Thoracic aorta (tissue), 2 donors: ENCODE measurements at places on chromosomes 11 and 22.

DNA sequence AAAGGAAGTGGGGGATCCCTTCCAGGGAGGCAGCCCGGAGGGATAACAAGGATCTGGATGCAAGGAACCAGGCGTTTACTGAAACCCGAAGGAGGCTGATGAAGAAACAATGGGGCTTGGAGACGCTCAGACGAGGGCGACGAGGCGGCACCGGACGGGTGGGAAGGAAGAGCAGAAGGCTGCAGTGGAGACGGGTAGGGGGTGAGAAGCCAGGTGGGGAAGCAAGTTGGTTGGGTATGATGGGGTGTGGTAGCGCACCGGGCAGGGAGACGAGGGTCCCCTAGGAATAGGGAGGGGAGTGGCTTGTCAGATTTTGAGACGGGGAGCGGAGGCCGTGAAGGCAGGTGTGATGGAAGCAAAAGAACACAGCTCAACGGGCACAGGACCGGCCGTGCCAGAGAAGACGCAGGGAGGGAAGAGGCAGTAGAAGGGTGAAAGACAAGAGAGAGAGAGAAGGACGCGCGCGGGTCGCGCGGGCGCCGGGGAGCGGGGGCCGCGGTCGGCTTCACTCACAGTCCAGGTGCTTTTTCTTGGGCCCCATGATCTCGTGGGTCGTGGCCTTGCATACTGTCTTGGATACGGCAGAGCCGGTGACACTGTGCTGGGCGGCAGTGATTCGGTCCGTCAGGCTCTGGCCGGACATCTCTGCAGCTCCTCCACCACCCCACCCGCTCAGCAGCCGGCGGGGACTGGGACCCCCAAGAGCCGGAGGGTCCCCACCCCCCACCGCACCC is 579 bp downstream of the PICALM start:
- peak; percentile 18 for DNase-seq

DNA sequence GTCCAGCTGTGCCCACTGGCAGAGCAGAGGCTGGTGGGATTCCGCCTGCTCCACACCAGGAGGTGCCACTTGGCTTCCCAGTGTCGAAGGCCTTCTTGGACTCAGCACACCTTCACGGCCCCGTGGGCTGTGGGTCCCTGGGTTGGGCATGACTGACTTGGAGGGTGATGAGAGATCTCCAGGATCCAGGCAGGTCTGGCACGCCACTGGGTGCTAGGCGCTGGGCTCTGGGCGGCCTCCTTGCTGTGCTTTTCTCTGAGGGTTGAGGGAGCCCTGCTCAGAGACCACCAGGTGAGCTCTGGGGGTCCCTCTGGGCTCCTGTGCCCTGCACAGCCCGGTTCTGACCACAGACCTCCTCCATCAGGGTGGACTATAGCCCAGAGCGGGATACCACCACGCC is 12.3 kb downstream of the LRP5 start:
- no peak for DNase-seq

DNA sequence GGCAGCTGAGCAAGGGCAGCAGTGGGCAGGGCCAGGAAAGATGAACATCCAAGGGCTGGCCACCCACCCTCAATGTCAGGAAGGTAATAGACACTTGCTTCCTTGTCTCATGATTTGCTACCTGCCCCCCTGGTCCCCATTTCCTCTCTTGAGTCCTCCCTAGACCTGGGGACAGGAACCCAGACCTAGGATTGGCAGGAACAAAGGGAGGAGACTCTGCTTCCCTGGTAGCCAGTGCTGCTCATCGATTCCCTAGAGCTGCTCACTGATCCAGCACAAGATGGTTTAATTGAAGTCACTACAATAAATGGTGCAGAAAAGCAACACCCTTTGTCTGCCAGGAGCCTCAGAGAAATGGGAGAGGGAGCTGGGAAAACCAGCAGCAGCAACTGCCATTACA is 67.8 kb upstream of the CHST1 start:
- no peak for DNase-seq

GRCh38 chr11:61911701-61912529 is 5.5 kb downstream of the RAB3IL1 start:
- no peak for DNase-seq

DNA sequence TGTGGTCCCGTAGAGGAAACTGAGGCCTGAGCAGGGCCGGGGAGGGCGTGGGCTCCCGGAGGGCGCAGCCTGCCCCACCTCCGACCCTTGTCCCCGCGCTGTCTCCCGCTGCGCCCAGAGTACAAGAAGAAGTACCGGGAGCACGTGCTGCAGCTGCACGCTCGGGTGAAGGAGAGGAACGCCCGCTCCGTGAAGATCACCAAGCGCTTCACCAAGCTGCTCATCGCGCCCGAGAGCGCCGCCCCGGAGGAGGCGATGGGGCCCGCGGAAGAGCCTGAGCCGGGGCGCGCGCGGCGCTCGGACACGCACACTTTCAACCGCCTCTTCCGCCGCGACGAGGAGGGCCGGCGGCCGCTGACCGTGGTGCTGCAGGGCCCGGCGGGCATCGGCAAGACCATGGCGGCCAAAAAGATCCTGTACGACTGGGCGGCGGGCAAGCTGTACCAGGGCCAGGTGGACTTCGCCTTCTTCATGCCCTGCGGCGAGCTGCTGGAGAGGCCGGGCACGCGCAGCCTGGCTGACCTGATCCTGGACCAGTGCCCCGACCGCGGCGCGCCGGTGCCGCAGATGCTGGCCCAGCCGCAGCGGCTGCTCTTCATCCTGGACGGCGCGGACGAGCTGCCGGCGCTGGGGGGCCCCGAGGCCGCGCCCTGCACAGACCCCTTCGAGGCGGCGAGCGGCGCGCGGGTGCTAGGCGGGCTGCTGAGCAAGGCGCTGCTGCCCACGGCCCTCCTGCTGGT is 1.9 kb downstream of the NLRP6 start:
- no peak for DNase-seq

DNA sequence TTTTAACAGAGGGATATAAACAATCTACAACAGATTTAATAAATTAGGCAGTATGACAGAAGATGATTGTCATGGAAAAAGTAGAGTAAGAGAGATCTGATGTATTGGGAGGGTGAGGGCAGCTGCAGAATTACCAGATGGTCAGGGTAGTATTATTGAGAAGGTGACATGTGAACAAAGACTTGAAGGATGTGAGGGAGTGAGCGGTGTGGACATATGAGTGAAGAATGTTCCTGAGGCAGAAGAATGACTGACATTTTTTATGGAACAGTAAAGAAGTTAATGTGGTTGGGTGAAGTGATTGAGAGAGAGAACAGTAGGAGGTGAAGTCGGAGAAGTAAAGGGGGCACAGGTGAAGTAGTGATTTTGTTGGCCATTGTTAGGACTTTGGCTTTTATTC is 42.4 kb upstream of the HIPK3 start:
- DNase-seq: no peak

GRCh38 chr11:73876424-73877310 is at the start of the genes COA4 and PAAF1:
Gene COA4 (minus strand): TSS chr11:73876846. CDS start chr11:73873378, 3,468 bp downstream.
Gene PAAF1 (plus strand): TSS chr11:73876999. CDS start chr11:73877022, 23 bp downstream.
- peak; percentile 83 for DNase-seq

DNA sequence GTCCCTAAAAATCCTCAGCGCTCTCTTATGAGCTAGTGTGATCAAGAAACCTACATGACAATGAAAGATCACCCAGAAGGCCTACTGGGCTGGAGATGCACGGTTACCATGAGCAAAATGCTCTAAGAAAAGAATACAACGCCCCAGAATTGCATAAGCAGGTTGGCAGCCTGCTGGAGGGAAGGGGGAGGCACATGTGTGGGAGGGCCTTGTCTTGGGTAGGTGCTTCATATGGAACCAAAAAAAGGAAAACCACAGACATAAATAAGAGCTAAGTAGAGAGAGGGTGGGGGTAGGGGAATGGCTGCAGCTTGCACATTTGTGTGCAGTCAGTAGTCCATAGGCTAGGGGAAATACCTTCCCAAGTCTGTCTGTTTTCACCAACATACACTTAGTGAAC is 2.8 kb downstream of the SIAE start:
- DNase-seq: no peak

GRCh38 chr11:28834877-28835276 is 726.7 kb downstream of the METTL15 start:
- DNase-seq: no peak

DNA sequence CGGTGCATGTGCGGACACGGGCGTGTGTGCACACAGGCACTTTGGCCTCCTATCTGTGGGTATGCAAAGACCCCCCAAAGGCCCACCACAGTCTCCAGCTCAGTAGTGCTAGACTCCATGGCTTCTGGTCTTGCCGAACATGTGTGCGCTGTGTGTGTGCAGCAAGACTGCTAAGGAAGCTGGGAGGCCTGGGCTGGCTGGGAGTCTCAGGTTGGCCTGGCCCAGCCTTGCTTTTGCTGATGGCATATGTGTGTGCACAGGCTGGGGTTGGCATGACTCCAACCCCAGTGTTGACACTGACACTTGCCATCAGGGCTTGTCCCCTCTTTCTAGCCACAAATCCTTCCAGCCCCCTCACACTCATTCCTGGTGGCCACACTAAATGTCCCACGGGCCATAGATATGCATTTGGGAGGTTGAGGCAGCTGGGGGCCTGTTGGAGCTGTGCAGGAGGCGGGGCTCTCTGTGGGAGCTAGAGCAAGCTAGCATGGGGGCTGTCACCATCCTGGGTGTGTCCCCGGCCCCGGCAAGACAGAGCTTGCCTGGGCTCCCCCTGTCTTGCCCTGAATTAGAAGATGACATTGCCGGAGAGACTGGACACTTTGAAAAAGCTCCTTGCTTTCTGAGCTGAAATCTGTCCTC is 60.9 kb upstream of the NECTIN1 start:
- no peak for DNase-seq

DNA sequence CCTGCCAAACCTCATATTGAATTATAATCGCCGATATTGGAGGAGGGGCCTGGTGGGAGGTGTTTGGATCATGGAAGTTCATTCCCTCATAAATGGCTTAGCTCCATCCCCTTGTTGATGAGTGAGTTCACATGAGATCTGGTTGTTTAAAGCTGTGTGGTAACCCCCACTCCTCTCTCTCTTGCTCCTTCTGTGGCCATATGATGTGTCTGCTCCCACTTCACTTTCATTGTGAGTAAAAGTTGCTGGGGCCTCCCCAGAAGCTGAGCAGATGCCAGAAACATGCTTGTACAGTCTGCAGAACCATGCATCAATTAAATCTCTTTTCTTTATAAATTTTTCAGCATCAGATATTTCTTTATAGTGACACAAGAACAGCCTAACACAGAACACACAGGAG is 929.0 kb upstream of the FAT3 start:
- DNase-seq: no peak

GRCh38 chr22:38696606-38697424 is 3.9 kb downstream of the JOSD1 start:
- no peak for DNase-seq

DNA sequence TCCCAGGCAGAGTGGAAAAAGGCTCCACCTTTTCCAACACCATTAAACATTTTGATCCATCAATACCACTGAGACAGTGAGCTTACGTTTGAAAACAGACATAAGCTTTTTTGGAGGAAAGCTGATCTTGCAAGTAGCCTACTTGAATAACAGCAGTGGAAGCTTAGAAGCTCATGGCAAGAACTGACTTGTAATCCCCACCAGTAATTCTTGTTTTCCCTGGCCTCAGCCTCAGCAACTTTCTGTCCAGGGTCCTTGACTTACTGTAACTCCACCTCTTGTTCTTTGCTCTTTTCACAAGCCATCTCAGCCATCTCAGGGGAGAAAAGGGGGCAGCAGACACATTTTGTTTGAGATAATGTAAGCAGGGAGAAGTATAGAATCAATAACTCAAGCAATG is 12.3 kb upstream of the MPZL2 start:
- DNase-seq: no peak

DNA sequence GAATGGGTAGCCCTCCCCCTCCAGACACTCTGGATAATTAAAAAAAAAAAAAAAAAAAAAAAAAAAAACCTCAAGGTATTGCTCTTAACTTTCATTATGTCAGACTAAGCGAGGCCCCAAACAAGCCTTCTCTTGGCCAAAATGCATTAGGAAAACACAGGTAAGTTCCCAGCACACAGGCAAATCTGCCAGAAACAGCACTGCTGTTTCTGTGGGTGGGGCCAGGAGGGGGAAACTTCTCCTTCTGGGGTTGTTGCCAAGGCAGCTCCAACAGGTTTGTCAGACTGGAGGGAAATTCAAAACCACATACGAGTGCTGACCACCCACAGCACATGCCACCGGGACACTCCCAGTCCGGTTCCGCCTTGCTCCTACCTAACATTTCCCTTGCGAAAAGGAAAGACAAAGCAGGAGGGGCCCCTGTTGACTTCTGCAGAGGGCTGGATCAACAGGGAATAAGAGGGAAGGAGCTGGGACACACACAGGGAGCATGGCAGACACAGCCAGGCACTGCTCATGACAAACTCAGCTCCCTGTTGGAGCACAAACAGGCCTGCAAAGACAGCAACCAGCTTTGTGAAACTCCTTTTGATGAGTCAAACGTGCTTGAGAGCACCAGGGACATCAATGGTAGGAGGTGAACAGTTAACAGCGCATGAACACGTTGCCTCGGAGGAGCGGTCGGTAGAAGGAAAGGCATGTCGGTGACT is 55.0 kb downstream of the MYH9 start:
- DNase-seq: no peak

DNA sequence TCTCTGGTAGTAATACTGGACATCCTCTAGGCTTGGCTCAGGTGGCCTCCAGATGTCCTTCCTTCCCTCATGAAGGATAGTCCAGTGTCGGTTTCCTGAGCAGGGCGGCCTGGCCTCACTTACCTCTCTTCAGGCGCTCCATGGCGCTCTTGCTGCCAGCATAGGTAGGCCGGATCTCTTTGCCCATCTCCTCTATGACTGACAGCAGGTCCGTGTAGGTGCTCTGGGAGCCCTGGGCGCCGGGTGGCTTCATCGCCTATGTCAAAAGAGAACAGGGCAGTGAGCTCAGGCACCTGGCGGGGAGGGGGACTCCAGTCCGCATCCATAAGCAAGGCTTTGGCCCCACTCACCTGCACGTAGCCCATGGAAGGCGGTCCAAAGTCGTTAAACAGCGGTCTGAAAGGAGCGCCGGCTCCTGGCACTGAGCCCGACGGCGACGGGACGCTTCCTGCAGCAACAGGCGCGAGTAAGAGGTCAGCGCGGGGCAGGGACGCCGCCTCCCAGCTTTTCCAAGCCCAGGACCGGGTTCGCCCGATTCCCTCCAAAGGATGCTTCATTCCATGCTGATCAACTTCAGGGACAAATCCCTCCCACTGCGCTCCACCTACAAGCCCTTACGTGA is 609 bp downstream of the CDK2AP2 start:
- peak; percentile 56 for DNase-seq

DNA sequence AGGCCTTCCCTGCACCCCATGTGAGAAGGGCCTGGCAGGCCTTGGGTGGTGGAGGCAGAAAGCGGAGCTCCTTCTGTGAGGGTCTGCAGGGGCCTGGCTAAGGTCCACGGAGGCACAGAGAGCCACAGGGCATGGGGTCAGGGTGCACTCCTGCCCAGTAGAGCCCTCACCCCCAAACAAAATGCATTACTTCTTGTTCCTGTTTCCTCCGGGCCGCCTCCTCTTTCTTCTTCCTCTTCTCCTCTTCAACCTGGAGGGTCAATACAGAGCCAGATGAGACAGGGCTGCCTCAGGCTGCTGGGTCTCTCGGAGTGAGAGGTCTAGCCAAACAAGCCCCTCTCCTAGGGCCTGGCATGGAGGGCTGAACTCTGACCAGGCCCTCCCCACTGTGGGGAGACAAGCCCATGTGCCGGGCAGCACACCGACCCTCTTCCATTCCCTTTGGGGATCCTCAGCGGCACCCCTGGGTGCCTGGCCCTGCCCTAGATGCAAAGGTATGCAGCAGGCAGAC is 10.3 kb upstream of the NAP1L4 start:
- DNase-seq: no peak

- no peak for DNase-seq
Measured at GRCh38 chr11:96781082-96781481, 391.3 kb downstream of the JRKL start.

GRCh38 chr11:84130646-84131427 is 844.7 kb upstream of the CCDC90B start:
- DNase-seq: no peak

- DNase-seq: no peak
Measured at GRCh38 chr11:63868399-63869064, 29.6 kb downstream of the MARK2 start.
